ENCODE measurements at places on chromosomes 1 and 21.

- DNase-seq, result no peak
These were observed 186.7 kb upstream of the NFIA start for GRCh38 chr1:60895701-60896100.

DNA sequence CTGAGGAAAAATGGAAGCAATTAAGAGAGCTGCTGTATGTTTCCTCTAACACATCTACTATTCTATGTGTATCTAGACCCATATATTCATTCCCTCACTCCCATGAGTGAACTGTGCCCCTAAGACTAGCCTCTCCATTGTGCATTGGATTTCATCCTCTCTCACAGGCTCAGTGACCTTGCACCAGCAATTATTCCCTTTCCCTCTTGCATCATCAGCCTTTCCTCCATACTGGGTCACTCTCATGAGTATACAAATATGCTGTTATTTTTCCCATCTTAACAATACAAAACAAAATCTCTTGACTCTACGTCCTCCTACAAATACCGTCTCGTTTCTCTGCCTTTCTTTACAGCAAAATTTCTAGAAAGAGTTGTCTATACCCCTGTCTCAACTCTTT is 29.4 kb upstream of the METTL18 start:
- DNase-seq, result no peak

- DNase-seq, result no peak
These were observed 12.0 kb upstream of the A3GALT2 start for GRCh38 chr1:33332881-33333280.

GRCh38 chr1:213324859-213325258 is 273.8 kb downstream of the RPS6KC1 start:
- DNase-seq, result no peak

- DNase-seq, result no peak
These were observed 14.0 kb upstream of the DISC1 start for GRCh38 chr1:231612393-231613089.

DNA sequence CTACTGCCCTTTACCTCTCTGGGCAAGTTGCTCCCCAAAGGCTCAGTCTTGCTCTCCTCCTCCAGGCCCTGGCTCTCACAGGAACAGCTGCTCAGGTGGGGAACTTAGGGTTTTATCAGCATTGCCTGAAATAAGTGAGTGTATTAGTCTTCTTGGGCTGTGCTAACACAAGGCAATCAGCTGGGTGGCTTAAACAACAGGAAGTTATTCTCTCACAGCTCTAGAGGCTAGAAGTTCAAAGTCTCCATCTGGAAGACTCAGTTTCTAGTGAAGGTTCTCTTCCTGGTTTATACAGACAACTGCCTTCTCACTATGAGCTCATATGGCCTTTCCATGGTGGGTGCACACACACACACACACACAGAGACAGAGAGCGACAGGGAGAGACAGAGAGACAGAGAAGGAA is 2.8 kb upstream of the CD1C start:
- no peak for DNase-seq

DNA sequence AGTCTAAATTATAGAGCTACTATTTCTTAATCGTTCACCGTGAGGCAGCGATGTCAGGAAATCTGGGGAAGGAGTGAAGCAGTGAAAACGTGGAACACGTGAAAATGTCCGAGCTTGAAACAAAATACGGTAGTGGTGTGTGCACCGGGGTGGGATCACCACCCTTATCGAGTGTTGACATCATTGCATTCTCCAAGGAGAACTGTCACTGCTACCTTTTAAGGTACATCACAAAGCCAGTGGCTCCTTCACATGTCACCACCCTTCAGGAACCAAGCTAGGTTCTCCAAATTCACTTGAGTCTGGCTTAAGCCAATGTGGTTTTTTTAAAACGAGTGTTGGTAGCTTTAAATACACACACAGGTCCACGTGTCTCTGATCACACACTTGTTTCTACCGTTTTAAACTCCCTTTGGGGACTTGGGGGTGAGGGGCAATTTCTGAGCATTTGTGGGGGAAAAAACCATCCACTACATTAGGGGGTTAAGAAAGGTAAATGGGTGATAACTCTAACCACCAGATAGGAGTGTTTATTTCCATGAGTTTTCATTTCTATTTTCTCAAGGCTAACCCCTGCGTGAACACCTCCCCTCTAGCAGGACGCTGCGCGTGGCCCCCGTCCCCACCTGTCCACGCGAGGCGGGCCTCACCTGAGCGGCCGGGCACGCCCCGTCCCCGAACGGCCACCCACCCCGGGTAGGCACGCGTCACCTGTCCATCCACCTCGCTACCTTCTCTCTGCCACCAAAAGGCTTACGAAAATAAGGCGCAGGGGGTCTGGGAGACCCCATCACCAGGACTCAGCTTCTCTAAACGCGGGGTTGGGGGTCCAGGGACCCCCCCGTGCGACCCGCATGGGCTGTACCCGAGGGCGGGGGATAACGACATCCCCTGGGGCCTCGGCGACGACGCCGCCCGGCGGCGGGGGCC is 978 bp downstream of the PRDM15 start:
- DNase-seq, result no peak

GRCh38 chr1:182206626-182207239 is 145.2 kb upstream of the ZNF648 start:
- no peak for DNase-seq

GRCh38 chr21:38772646-38773045 is 33.1 kb upstream of the ETS2 start:
- DNase-seq, result no peak

- no peak for DNase-seq
These were observed 267.6 kb downstream of the GPATCH2 start for GRCh38 chr1:217363319-217363718.

- no peak for DNase-seq
These were observed 20.9 kb downstream of the TTLL7 start for GRCh38 chr1:83978056-83978455.

- DNase-seq, result no peak
These were observed 29.4 kb upstream of the GNG4 start for GRCh38 chr1:235679005-235679404.

GRCh38 chr1:23555986-23556634 is 3.2 kb downstream of the ID3 start:
- no peak for DNase-seq

DNA sequence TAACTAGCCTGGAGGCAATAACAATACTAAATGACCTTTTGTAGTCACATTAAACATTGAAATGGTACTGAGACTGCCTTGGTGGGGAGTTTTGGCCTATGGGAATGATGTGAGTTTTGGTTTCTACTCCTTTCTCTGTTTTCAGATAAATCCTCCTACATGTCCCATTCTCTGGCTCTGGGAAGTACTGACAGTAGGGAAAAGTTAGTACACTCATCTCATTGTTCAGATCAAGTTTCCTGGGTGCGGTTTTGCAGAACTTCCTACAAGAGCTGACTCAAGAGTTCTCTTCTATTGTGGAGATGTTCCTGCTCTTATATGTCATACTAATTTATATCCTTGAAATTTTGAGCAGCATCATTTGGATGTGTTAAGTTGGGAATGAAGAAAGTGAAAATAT is 74.2 kb upstream of the MACF1 start:
- DNase-seq, result no peak

GRCh38 chr1:116704278-116704677 is 36.7 kb upstream of the IGSF3 start:
- DNase-seq, result no peak

- DNase-seq, result no peak
These were observed 69.9 kb upstream of the LPGAT1 start for GRCh38 chr1:211900441-211900840.

DNA sequence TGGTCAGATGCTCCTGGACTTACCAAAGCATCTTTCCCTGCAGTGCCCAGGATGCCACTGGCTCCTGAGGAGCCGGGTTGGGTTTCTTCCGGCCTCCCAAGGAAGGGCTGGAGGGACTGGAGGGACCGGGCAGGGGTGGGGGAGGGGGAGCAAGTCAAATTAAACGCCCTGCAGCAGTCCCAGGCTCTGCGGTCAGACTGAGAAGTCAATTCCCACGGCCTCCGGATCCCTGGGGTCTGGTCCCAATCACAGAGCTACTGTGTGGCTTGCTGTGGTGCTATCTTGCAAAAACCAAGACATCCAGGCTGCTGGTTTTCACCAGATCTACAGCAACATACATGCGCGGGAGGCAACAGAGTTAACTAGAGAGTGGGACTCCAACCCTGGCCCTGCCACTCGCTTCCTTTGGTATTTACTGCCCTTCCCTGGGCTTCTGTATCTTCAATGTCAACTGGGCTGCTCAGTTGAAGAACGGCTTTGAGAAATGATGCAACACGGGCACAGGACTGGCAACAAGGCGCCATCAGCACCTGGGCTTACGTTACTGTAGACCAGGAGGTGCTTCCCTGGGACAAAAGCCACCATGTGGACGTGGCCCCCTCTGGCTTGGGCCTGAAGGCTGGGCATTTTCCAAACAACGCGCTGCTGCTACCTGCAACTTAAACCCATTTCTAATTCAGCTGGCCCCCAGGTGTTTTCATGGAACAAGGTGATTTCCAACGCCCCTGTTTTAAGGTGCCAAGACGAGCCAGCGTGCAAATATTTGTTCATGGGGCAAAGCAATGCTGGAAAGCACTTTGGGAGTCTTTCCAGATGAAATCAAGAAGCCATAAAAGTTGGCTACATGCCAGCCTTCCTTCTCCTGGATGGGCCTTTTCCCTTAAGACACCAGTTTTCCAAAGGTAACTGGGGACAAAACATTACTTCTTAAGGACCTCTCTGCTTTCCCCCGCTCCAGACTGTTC is 11.5 kb downstream of the RCC2 start:
- no peak for DNase-seq

GRCh38 chr1:84202126-84202525 is 58.1 kb downstream of the PRKACB start:
- DNase-seq, result no peak

GRCh38 chr1:55382806-55383305 is 167.7 kb upstream of the USP24 start:
- no peak for DNase-seq

GRCh38 chr1:3922201-3922725 is 22.2 kb upstream of the C1orf174 start:
- DNase-seq, result no peak

DNA sequence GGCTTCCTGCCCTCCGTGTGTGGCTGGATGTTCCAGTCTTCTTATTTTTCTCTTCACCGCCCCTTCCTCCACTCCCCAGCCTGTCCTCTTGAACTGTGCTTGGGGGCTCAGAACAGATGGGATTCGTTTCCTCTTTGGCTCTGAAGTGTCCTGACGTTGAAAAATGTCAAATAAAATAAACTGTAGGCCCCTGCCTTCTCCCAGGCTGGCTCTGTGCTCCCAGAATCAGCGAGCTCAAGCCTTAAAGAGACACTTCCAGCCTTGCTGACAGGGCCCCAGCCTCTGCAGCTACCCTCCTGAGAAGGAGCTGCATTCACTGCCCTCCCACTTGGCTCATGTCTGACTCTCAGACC is 104.2 kb upstream of the IPO9 start:
- DNase-seq, result no peak

GRCh38 chr1:31289021-31289420 is 7.6 kb downstream of the SNRNP40 start:
- no peak for DNase-seq

DNA sequence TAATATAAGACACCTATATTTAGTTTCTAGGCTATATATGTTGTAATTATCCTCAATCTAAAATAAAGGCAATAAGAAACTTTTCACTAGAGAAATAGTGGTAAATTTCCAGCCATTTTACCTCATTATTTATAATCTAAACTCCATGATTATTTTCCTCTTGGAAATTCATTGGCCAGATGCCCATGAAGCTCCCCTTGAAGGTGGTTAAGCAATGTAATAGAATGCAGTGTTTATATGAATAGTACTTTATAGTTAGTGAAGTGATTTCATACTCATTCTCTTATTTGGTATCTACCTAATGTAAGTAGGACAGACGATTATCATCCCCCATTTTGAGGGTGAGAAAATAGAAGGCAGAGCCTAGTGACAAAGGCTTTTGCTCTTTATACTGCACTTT is 26.5 kb downstream of the NFYC start:
- no peak for DNase-seq

DNA sequence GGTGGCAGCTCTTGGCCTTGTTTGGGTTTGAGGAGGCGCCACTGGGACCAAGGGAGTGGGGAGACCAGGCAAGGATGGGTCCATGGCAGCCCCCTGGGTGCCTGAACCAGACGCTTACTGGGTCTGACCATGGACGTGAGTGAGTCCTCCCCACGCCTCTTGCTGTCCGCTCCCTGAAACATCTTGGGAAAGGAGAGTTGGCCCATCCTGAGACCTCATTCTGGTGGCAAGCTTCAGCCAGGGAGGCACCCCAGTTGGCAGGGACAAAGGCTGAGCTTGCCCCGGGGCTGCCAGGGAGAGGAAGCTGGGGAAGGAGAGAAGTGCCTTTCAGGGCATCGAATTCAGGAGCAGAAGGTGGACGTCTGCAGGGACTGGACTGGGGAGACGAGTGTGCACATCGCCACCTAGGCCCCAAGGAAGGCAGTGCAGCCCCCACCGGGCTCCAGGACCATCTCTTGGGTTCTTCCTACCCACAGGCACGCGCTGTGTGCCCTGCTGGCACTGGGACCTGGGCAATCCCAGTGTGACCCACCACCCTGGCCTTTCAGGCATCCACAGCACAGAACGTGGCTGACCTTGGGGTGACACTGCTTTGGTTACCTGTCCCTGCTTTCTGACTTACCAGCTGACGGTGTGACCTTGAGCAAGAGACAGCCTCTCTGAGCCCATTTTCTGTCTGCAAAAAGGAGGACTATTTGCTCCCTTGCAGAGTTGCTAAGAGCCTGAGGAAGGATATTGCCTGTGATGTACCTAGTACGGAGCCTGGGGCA is 132.9 kb upstream of the WNT4 start:
- no peak for DNase-seq

Data from cerebellar nuclear complex (tissue), 1 donor.